ENCODE measurements at places on chromosomes 1 and 21.

GRCh38 chr1:114108751-114109255 lies 44.9 kb downstream of the SYT6 start:
- no peak for DNase-seq

- DNase-seq = no peak
These were observed 224.4 kb upstream of the COA6 start for GRCh38 chr1:234148816-234149215.

DNA sequence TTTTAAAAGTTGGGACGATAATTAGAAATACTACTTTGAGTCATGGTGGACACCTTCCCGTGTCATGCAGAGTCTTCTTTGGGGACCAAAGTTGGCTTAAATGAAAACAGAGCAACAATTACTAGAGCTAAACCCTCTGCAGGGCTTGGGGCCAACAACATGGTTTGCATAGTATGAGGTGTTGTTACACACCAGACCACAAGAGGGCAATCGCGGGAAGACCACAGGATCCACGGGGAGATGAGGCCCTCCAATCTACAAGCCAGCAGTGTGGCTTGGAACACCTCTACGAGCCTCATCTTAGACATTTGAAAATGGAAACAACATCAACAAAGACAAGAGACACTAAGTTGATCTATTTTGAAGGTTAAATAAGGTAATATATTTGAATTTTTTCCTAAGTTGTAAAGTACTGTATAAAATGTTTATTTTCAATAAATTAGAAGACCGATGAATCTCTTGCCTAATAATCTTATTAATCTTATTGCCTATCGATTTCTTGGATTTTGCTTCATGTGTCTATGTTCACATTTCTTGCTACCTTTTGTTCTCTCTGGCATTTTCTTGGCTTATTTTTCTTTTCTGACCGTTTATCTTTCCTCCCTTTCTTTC lies 8.2 kb upstream of the SMCP start:
- DNase-seq = no peak

DNA sequence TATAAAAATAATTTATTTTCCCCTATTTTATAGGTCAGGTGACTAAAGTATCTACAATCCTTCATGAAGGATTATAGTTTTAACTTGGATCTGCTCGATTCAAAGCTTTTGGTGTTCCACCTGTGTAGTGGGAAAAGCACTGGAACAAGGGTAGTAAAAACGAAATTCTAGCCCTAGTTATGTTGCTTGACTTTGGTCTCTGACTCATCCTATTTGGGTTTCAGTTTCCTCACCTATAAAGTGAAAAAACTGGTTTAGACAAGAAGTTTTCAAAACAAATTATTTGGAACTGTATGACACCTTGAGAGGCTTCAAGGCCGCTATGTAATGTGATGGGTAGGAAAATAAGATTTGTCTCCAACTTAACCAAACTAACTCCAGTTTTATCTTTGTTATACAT lies 505.2 kb upstream of the ZRANB2 start:
- no peak for DNase-seq

- no peak for DNase-seq
These were observed 78.1 kb upstream of the B3GALT2 start for GRCh38 chr1:193264313-193265065.

GRCh38 chr1:7707527-7707926 lies 63.6 kb upstream of the VAMP3 start:
- DNase-seq = no peak

DNA sequence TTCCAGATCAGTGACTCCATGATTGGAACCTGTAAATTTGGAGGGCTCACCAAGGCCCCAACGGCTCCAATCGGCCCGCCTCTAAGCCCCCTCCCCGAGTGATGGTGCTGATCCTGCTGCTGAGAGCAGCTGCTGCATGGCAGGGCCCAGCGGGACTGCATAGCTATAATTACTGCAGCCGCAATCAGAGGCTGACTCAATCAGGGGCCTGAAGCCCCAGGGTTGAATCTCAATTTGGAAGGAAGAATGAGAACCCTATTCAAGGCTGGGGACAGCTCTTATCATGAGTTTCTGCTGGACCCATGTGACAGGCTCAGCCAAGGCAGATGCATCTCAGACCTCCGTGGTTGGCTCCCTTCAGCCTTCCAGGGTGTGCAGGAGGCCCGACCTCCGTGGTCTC lies 42.8 kb upstream of the MAGOH start:
- DNase-seq = no peak

- DNase-seq = no peak
These were observed 81.1 kb downstream of the PGM1 start for GRCh38 chr1:63674238-63674864.

DNA sequence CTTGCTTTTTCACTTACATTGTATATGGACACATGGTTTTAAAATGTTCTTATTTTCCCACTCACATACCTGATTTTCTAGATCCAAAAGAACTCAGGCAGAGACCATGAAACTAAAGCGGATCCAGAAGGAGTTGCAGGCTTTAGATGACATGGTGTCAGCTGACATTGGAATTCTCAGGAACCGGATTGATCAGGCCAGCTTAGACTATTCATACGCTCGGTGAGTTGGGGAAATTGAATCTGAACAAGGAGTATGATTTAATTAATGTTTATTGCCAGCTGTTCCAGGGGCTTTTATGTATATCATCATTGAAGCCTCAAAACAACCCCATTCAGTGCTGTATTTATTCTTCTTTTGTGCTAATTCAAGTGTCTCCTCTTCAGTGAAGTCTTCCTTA lies 12.7 kb downstream of the GORAB start:
- no peak for DNase-seq

DNA sequence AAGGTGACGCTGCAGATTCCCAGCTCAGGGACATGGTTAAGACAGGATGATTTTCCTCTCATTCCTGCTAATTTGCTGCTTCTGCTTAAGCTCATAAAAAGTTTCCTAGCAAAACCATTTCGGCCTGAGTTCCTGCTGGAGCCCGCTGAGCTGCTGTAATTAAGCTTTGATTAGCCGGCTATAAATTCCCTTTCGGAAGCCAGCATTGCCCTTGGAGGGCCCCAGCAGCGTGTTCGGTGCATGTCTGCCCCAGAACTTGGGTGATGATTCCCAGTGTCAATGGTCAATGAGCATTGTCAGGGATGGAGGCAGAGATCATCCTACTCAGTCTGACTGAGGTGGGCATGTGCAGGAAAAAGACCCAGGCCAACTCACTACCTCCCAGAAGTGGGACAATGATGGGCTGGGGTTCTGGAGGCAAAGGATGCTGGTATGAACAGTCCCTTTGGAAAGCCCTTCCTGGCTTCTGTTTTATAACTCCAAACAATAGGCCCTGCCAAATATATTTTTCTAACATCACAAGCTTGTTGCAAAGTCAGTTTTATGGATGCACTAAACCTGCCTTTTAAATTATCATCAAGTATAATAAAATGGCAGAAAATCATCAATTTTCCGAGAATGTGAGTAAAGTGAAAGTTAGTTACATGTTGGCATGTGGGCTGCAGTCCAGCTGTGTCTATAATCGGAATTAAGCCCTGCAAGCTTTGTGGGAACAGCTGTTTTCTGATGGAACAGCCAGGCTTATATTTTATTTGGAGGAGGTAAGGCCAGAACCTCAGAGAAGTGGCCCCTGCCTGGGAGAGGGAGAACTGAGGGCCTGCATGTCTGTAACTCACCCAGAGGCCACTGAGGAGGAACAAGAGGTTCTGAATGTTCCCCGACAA lies 257.1 kb downstream of the GRIK3 start:
- no peak for DNase-seq

- DNase-seq = no peak
These were observed 5.1 kb upstream of the PLEKHO1 start for GRCh38 chr1:150144606-150145005.

DNA sequence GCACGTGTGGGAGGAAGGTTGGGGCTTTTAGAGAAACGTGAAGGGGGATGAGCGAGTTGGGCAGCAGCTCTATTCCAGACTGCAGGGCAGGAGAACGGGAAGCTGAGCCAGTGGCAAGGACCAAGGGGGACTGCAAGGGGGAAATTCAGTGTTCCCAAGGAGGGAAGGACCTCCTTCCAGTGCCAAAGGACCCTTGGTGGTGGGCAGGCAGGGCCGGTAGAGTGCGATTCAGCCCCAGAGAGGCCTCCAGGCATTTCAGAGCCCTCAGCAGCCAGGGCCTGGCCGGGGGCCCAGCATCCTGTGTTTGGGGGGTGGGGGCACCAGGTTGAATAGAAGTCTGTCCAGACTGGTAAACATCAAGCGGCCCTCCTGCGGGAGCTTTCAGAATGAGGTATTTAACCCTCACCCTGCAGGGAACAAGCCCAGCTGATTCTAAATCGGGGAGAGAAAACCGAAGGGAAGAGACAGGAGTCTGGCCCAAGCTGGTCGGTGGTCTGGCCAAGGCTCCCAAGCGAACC lies 2.3 kb downstream of the COL9A2 start:
- DNase-seq = no peak

GRCh38 chr1:171984850-171985485 lies 143.7 kb downstream of the DNM3 start:
- no peak for DNase-seq

GRCh38 chr1:198352975-198353695 lies 187.3 kb downstream of the ATP6V1G3 start:
- no peak for DNase-seq

GRCh38 chr21:17823846-17824245 lies 4.7 kb upstream of the C21orf91 start:
- DNase-seq = no peak

GRCh38 chr1:4462831-4463484 lies 191.5 kb upstream of the AJAP1 start:
- DNase-seq = no peak

DNA sequence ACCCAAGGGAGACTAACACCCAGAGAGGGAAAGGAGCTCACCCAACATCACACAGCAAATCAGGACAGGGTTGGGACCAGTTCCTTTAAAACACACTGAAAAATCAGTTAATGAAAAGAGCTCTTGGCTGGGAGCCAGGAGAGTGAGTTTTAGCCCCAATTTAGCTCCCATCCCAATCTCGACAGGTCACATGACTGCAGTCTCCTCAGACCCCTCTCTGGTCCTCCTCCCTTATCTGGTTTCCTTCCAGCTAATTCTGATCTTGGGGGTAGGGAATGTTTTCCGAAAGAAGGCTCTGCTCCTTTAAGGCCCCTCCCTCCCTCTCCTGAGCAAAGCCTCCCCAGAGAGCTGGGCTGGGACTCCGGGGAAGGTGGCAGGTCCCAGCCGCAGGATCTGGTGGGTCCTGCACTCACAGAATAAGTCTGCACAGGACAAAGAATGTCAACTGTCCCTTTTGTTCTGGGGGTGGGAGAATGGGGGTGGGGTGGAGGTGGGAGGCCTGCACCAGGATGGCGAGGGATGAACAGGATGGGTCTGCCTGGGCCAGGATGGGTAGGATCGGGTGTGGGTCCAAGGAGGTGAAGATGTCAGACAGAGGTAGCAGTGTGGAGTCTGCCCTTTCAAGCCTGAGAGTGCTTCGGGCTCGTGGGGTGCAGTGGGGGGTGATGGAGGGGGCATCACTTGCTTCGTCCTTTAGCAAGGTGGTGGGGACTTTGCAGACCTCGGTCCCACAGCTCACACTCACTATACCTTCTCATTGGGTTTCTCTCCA lies 57.3 kb upstream of the SSBP3 start:
- no peak for DNase-seq

DNA sequence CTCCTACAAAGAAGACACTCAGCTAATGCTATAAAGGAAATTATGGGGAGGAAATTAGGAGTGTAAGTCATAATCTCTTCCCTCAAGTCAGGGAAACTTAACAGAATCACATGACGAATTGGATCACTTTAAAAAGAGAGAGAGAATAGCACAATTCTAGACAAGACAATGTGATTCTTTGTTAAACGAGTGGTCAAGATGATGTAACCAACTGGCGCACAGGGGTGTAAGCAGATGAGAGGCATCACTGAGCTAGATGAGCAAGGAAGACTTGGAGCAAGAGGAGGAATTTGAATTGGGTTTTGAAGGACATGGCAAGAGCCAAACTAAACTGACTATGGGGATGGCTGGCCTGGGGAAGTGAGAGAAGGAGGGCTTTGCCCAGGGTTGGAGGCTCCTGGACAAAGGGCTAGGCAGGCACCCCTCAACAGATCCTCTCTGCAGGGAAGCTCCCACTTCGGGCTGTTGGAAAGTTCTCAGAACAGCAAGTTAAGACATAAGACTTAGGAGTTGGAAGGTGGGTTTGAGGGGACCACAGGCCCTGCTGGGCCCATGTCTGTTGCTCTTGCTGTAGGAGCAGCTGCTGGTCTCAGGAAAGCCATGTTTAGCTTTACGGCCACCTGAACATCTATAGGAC lies 123.9 kb upstream of the GRIK3 start:
- DNase-seq = no peak

DNA sequence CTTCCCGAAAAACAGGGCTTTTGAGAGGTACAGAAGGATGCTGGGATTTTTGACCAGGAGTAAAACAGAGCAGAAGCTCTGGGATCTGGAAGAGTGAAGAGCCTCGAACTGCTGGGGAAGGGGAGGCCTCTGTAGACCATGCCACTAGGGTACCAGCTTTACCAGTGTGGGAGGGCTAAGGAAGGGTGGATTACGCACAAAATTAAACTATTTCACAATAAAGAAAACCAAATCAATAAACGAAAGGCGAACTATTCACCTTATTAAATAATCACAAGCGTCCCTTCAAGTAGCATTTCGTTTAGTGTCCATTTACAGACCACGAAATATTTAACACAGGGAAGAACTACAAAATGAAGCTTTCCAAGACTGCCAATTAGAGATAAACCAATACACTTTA lies 723 bp downstream of the CZIB start:
- no peak for DNase-seq

- no peak for DNase-seq
These were observed 7.7 kb downstream of the ARHGEF2 start for GRCh38 chr1:155970531-155971167.

DNA sequence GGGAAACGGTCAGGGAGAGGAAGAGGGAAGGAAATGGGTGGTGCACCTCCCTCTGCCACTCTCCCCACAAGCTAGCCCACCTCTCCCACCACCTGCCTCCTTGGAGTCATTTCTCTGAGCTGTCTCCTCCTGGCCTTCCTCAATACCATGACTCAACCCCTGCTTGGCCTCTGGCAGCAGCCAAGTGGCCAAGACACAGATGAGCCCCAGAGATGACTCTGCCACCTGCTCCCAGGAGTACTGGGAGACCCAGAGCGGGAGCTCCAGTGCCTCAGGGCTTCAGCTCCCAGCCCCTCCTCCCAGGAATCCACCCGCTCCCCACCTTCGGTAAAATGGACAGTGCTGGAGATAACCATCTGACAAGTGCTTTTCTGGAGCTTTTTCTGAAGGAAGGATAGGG lies 2.6 kb downstream of the S100A16 start:
- DNase-seq = no peak

DNA sequence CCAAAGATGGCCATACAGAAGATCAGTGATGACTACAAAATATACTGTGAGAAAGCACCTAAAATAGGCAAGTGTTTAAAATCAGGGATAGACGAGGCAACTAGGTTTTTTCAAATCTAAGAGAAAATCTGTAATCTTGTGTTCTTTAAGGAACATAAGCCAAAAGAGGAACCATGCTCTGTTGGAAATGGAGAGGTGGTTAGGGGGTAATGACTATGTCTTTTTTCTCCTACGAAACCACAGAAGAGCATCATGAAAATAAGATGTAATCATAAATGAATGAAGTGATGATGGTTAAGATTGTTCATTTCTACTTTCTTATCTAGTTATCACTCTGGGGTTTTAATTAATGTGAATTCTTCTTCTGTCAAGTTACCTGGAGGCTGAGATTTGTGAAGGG lies 43.1 kb downstream of the RGSL1 start:
- DNase-seq = no peak

GRCh38 chr21:37675202-37675801 lies 241.0 kb downstream of the KCNJ6 start:
- DNase-seq = no peak

All from cortex of kidney (tissue), 1 donor.